ENCODE measurements at places on chromosomes 1 and 21.

DNA sequence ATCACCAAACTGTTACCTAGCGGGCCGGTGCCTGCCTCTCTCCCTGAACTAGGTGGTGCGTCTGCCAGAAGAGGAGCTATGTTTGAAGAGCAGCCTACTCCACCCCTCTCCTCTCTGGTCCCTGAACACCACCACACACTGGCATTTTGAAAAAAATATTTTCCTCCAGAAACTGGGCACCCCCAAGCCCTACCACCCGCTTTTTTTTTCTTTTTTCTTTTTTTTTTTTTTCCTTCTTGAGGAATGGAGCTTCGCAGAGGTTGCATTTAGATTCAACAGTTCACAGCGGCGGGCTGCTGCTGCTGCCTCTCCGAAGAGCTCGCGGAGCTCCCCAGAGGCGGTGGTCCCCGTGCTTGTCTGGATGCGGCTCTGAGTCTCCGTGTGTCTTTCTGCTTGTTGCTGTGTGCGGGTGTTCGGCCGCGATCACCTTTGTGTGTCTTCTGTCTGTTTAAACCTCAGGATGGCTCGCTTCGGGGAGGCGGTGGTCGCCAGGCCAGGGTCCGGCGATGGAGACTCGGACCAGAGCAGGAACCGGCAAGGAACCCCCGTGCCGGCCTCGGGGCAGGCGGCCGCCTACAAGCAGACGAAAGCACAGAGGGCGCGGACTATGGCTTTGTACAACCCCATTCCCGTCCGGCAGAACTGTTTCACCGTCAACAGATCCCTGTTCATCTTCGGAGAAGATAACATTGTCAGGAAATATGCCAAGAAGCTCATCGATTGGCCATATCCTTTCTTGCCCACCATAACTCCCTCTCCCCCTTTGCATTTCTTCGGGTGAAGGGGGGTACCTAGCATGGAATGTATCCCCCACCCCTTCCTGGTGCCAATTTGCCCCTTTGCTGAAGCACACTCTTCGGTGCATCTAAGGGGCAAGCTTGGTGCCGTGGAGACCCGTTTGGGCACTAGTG lies at the start of gene CACNA1E:
CACNA1E (plus strand) TSS at position 233 of the 911 bp plus-strand sequence; CDS start at position 461, 228 bp downstream.
- no peak for DNase-seq

DNA sequence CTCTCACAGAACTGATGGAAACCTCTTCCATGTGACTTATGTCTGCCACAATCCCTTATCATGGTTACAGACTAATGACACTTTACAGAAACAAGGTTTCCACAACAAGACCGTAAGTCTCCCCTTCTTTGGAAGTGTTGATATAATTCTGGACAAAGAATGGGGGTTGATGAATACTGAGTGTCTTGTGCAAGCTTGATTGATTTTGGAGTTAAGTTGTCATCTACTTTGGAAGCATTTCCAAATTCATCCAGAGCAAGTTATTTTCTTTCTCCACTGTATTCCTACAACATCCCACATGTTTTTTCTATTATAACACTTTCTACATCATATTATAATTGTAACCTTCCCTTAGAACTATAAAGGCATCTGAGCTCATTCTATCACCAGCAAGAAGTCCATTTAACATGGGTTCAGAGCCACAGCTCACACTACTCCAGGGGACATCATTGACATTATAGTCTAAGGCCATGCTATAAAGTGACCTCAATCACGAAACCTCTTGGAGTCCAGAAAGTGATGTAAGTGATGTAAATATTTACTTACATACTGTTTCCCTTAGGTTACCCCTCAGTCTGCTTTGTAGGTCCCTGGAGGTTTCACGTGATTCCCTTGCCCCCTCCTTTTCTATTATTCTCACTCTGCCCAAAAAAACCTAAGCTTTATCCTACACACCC lies 125.7 kb upstream of the PBX1 start:
- DNase-seq, result no peak

DNA sequence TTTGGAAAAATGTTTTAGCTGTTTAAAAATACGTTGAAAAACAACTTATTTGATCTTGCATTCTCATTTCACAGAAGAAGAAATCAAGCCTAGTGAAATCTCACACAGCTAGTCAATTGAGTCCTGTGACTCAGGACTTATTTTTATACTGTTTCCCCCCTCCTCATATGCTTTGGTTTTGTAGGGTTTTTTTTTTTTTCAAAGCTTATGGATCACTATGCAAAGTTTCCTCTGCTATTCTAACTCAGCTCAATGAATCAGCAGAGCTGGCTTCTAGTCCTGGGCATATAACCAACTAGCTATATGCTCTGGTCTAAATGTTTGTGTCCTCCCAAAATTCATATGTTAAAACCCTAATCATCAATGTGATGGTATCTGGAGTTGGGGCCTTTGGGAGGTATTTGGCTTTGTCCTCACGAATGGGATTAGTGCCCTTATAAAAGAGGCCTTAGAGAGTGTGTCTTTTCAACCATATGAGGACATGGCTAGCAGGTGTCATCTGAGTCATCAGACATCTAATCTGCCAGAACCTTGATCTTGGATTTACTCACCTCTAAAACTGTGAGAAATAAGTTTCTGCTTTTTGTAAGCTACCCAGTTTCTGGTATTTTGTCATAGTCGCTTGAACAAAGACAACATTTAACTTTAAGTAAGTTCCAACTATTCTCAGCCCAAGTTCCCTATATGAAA lies 317.2 kb upstream of the C1orf87 start:
- no peak for DNase-seq

DNA sequence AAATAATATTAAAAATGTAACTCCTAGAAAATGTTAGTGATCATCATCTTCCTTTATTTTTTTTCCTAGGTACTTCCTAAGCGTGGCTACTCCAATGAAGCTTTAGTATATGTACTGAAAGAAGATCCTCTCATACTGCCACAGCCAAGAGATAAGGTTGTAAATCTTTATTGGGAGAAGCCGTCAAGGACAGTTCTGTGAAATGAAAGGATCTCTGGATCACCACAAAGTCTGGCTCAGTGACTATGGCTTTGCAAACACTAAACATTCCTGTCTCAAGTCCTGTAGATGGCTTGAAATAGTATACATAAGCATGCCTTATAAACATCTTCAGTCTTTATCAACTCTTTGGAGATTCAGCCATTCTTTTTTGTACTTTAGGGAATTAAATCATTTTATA lies 61.2 kb upstream of the DPH5 start:
- no peak for DNase-seq

GRCh38 chr1:63413394-63413793 lies 46.0 kb downstream of the ALG6 start:
- DNase-seq, result no peak

GRCh38 chr1:159008744-159009188 lies 941 bp upstream of the IFI16 start:
- peak; percentile 64 for DNase-seq

DNA sequence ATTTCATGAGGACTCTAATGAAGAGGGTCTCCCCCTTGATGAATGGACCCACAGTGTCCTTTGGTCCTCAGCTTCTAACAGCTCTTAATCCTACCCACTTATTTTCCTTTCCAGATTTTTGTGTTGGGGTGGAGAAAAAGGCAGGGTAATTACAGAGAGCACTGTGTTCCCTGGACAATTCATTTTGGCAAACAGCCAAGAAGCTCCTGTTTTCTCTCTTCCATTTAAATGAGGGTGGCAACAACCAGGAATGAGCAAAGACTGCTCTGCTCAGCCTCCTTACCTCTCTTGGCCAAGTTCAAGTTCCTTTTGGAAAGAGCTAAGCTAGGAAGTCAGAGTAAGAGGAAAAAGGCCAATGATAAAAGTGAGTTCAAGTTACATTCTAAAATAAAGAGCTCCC lies 11.9 kb downstream of the XKR8 start:
- DNase-seq, result no peak

DNA sequence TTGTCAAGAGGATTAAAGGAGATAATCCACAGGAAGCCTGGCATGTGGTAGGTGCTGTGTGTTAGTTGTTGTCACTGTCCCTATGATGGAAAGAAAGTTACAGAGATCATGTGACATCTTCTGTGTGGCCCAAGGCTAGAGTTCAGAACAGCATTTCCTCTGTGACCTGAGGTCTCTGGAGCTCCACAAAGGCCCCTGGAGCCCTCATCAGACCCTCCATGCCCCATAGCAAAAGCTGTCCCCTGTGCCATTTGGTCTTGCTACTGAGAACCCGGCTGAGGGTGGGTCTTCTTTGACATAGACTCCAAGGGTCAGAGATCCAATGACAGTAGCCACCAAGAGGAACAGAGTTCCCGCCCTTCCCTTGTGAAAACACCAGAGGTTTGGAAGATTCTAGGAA lies 8.1 kb downstream of the CELA2B start:
- no peak for DNase-seq

GRCh38 chr1:28956038-28956464 lies 41.7 kb downstream of the EPB41 start:
- peak; percentile 13 for DNase-seq

DNA sequence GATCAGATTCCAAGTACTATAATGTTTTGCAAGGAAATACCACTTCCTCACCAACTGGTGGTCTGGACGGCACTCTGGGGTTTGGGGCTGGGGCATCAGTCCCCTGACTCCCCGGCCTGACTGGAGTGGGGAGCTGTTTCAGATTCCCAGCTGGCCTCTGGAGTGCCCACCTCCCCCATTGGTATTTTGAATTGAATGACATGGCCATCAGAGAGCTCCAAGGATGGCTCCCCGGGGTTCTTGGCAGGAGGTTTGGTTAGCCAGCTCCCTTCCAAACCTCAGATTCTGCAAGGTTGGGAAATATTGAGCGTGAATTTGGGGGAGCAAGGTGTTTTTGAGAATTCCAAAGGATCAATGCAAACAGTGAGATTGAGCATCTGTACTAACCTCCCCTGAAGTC lies 2.2 kb upstream of the INAVA start:
- no peak for DNase-seq

DNA sequence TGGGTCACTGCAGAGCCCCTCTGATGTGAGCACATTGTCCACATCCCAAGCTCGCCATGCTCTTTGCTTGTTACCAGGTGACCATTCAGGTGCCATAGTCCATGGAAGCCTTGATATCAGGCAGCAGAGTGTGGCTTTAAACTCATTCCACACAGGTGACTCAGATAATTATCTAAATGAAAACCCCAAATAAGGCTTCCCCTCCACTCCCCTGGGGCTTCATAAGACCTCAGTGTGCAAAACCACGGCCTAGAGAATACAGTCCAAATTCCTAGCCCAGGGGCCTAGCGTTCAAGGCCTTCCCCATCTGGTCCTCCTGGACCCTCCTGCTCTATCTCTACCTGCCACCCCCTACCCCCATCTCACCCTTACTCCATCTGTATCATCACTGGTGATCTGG lies 97.1 kb downstream of the ARHGEF10L start:
- no peak for DNase-seq

DNA sequence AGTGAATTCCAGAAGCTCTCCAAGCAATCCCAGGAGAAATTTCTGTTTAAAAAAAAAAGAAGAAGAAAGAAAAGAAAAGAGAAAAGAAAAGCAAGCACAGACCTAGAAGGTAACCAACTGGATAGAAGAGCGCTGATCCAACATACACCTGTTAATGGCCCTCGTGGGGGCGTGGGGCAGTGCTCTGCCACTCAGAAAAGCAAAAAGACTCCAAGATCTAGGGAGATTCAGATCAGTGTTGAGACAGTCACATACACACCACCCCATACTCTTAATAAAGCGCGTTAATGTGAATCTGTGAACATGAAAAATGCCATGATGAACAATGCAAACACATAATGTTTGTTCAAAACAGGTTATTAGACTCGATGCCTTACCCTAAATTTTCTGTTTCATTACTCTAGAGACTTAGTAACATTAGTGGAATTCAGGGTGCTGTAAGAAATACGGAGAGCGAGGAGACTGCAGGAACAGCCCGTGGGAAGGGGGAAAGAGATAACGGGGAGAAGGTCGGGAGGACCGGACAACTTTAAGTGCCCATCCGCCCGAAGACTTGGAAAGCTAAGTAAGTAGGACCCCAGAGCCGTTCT lies 406 bp downstream of the NME7 start:
- DNase-seq, result no peak

DNA sequence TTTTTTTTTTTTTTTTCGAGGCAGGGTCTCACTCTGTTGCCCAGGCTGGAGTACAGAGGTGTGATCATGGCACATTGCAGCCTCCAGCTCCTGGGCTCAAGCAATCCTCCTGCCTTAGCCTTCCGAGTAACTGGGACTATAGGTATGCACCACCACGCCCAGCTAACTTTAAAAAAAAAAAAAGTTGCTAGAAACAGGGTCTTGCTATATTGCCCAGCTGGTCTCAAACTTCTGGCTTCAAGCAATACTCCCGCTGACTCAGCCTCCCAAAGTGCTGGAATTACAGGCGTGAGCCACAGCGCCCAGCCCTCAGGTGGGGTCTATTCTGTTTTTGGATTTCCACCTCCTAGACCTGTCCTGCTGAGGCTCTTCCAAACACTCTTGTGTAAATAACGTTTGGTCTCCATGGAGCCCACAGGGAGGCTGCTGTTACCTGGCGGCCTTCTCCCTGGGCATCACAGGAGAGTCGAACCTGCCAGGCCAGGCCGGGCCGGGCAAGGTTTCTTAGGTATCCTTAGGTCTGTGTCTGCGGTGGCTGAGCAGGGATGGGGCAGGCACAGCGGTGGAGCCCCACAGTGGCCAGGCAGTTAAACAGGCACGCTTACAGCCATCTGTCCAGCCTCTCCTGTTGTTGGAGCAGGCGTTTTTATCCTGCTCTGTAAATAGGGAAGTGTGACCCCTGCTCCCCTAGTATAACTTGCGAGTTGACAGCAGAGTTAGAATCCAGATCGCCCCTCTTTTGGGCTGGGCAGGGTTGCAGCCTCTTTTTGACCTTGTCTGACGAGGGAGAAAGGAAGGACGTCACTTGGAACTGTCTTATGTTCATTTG lies 18.8 kb downstream of the PLEKHM2 start:
- no peak for DNase-seq

DNA sequence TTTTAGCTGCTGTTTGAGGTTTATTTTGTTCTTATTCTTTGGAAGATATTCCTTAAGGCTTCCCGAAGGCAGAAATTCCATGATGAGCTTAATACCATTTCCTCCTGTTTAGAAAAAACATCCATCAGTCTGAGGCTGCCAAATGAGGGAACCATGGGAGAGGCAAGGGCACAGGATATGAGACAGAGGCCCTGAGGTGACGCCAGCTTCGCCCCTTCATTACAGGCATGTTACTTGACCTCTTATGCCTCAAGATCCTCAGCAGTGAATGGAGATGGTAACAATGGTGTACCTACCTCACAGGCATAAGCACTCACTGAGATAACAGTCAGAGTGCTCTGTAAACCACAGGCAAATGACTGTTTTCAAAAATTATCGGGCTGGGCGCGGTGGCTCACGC lies 93.6 kb downstream of the RAVER2 start:
- DNase-seq, result no peak

GRCh38 chr1:44740179-44740617 lies 561 bp downstream of the KIF2C start:
- DNase-seq, result no peak

- DNase-seq, result no peak
Measured at GRCh38 chr1:233868461-233868860, 36.0 kb upstream of the SLC35F3 start.

DNA sequence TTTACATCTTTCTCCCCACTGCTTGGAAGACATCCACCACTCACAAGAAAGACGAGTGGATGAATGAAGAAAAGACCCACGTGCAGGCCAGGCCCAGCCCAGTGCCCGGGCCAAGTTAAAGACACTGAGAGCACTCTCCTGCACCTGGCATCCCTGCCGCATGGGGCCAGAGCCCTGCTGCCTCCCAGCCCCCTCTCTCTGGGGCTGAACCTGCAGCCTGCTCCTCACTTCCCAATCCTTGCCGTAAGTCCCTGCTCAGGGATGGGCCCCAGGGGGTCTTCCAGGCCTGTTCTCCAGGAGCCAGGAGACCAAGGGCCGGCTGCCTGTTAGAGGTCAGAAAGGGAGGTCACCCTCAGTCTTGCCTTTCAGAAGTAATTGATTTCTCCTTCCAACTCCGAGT lies 168.5 kb upstream of the ZC3H12A start:
- DNase-seq, result no peak

- DNase-seq, result no peak
Measured at GRCh38 chr21:28548291-28548690, 444.4 kb downstream of the LTN1 start.
